Calu3 (cell line): ENCODE measurements at places on chromosomes 6 and 20.

GRCh38 chr6:142907544-142907943, 37.4 kb downstream of the HIVEP2 start:
- DNase-seq, result no peak

- no peak for DNase-seq
Measured at GRCh38 chr6:115835314-115835713, 225.4 kb downstream of the FRK start.

DNA sequence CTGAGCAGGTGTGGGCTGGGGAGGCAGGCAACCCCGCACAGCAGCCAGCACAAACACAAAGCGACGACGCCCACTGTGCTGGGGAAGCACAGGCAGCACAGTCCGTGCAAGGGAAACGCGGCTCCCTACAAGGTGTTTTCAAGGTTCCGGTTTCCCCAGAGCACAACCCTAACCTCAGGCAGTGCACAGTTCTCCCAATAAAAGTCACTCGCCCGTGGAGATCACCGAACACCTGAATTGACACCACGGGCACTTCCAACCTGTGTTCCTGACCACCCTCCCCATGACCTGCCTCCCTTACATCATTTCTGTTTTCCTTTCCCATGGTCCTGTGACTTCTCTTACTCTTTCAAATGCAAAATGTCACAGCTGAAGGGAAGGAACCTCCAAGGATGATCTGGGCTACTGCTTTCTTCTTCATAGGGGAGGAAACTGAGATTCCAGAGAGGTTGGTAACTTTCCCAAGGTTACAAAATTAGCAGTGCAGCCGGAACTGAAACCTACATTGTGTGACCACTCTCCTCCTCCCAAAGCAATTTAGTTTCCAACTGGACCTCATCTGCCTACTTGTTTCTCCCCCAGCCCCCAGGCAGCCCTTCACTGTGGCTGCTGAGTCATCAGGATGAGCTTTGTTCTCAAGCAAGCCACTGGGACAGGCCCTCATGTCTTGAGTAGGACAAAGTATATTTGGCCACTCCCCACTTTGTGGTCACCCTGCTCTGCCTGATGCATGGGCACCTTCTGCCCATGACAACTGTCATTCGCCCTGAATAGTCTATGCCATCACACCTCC, 125.3 kb downstream of the ATXN1 start:
- DNase-seq, result no peak

DNA sequence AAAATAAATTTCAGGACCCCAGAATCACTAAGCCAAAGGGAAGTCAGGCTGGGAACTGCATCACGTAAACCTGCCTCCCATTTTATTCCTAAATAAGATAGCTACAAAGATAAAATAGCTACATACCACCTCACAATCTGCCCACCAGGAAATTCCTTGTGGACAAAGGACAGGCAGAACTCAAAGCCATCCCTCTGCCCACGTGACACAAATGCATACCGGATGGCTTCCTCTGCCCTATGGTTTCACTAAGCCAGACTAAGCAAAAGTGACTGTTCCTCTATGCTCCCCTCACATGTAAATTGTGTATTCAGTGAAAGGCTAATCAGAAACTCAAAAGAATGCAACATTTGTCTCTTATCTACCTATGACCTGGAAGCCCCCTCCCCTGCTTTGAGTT, 15.0 kb downstream of the MBOAT1 start:
- DNase-seq, result no peak

DNA sequence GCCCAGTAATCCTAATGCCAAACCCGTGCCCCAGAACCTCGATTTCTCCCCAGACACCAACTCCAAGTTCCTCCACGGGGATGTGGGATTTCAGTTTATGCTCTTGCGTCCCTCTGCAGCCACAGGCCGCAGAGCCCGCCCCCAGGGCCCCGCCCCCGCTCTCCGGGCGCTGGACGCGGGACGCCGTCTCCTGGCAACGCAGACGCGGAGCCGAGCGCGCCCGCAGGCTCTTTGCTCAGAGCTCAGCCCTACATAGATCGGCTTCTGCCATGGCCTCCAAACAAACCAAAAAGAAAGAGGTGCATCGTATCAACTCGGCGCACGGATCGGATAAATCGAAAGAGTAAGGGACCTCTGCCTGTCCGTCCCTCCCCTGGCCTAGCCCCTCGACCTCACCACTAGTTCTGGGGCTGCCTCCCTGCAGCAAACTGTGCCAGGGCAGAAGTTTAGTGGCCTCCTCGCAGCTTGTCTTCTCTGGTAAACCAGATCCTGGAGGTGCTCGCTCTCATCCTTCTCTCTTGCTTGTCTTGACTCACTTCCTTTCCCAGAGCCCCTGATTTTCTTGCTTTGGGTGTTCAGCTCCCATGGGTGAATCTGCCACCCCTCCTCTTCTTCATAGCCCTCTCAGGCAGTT, at the start of gene ADGB:
Gene ADGB, plus strand, starts transcription at position 201 of the 634 bp plus-strand sequence. Its CDS starts 69 bp downstream, at position 270.
- peak; percentile 5 for DNase-seq

- no peak for DNase-seq
Measured at GRCh38 chr20:5745416-5746030, 4.7 kb upstream of the SHLD1 start.

DNA sequence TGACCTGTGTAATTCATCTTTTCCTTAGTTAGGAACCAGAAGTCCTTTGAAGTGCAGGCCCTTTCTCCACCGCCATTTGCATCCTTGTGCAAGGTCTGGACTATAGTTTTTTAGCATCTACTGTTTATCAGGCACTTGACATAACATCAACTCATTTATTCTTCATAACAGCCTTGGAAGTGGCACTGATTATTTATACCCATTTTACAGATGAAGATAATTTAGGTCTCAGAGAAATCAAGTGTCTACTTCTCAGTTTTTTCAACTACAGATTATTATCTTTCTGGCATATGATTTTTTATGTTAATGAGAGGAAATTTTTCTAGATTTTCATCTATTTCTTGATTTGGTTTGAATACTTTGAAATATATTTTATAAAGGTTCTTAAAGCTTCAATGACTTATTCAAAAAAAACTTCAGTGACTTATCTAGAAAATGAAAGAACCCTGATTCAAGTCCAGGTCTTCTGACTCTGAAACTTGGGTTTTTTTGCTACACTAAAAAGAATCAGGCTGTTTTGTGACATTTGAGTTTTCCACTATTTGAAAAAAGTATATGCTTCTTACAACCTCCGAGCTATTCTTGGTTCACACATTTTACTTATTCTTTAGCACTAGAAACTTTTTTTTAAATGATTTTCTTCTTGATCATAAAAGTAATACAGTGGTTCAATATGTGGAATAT, 3.1 kb upstream of the UBE2J1 start:
- no peak for DNase-seq

- no peak for DNase-seq
Measured at GRCh38 chr6:11329726-11330412, 97.4 kb upstream of the NEDD9 start.

DNA sequence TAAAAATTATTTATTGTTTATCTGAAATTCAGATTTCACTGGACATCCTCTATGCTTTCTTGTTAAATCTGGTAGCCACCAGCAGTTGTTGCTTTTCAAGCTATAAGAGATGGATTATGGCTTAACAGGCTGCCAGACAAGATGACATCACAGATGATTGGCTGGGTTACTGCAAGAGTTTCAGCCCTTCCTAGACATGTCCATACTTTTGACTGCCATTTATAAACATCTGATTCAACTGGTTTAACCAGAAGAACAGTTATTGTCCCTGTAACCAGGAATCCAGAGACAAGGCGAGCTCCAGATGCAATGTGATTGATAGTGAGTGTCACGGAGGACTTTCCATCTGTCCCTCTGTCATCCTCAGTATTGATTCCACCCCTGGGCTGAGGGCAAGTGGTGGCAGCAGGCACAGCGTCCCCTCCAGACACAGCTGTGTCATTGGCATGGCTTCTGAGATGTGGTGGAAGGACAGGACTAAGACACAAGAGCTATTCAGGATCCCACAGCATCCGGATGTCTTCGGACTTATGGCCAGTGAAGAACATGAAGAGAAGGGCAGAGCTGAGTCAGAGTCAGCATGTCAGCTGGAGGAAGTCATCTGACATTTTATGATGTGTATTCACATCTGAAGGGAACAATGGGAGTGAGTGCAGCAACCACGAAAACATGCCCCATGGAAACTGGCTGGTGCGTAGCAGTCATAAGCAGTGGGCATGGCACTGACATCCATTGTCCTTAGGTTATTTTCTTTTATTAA, 284.5 kb upstream of the CDYL start:
- DNase-seq, result no peak

DNA sequence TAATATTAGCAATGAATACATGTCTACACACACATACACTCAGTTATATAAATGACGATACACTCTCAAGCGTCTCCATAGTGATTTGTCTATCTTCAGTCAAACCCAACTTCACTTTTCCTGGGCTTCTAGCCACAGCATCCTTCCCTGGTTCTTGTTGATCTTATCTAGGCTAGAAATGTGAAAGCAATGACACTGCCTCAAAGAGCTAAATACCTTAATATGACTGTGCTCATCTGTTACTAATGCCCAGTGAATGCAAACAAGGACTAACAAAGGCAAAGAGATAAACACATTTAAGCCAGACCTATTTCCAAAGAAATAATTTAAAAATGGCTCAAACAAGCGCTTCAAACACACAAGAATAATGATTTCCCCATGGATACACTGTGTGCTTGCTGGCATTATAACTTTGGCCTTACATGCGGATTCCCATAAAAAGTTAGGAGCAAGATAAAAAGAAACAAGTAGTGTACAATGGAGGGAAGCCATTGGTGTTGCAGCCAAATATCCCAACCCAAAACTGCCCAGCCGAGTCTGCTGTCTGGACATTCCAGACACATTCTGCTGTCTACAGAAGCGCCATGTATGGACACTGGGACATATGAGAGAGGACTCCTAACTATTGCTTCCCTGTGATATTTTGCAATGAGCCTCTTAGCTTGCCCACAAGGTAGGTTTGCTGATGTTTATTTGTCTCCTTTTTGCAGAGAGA, 19.5 kb upstream of the DAAM2 start:
- no peak for DNase-seq

DNA sequence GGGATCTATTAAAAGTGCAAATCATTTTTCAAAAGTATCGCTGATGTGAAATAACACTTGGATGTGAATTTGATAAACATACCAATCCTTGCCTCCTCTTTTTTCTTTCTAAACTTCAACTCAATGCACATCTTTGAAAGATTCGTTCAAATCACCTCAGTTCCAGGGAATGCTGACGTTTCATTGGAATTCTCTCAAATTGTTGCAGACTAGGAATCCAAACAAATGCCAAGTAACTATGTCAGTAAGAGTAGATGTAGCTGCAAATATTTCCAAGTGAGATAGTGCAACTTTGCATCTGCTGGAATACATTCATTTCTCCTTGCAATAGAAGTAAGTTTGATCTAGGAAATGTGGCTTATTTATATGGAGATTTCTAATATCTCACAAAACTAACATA, 220.7 kb downstream of the FUT9 start:
- no peak for DNase-seq

DNA sequence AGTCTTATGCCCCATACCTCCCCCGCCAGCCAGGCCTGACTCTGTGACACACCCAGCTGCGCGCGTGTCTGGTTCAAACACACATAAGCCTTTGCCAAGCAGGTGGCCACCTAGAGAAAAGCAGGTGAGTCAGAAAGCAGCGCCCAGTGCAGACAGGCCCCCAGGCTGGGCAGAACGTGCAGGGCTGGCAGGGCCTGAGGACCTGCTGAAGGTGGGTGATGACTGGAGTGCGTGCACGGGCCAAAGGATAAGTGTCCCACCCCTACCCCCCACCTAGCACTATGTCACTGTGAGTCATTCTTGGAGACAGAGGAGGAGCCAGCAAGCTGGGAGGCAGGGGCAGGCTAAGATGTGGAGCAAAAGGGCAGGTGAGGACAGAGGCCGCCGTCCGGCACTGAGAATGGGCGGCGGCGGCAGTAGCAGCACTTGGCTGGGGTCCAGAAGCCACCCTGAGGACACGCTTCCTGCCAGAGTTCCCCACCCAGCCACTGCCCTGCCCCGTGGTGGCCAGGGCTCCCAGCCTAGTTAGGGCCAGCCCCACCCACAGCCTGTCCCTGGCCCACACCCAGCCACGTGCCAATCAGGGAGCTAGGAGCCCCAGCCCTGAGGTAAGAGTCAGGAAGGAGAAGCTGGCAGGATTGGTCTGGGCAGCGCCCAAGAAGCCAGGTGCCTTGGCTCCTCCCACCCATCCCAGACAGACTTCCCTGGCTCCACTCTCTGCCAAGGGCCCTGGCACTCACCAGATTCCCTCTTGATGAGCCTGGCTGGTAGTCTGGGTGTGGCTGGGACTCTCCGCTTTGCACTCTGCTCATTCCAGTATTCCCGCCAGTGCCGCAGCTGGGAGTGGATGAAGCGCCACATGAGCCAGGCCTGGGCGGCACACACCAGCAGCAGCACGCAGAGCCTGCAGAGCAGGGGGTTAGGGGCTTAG, 72.7 kb downstream of the TRAM2 start:
- DNase-seq, result peak; percentile 99

GRCh38 chr20:38152175-38152620, 12.9 kb downstream of the TGM2 start:
- DNase-seq, result no peak

DNA sequence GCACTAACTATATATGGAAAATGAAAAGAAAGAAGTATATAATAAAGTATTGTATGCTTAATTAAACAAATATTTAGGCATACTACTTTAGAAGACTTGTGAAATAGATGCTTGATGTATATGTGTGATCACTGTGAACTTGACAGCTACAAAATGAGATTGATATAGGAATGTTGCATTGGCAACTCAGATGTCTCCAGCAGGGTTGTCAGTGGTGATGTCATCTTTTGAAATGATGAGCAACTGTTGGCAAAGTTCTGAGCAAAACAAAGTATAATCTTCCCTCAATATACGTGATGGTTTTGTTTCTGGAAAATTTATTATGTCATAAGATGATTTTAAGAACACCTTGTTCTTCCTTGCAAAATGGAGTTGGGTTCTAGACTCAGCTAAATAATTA, 133.8 kb downstream of the ARID1B start:
- no peak for DNase-seq

DNA sequence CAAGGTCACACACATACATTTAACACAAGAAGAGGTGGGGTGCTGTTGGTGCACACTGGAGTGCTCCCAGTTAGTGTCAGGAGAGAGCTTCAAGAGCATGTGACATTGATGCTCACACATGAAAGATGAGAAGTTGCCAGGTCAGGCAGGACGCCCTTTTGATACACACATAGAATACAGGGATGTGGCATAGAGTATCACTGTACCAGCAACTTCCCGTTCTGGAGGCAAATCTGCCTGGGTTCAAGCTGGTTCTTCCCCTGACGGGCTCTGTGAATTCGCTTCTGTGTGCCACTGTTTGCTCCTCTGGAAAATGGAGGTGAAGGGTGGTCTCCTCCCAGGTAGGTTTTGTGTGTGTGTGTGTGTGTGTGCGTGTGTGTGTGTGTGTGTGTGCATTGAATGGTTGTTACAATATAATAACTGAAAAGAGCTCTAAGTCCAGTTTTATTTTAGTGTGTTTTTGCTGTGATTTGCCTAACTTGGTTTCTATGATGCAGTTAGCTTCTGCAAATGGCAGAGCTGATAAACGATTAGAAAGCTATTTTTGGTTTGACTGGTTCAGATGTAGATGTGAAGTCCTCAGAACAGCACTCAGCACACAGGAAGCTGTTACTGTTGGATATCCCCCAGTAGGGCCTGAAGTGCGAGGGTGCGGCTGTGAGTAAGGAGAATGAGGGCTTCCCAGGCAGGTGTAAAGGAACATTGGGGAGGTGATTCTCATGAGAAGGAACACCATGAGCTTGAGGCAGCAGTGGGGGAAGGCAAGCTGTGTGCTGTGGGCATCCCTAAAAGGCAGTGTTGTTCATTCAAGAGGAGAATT, 53.4 kb downstream of the HIVEP1 start:
- DNase-seq, result no peak
